Kasumi-1 (cell line): ENCODE measurements at places on chromosomes 1 and 21.

- DNase-seq: no peak
These were observed 19.4 kb upstream of the ACOT11 start for GRCh38 chr1:54528613-54529012.

DNA sequence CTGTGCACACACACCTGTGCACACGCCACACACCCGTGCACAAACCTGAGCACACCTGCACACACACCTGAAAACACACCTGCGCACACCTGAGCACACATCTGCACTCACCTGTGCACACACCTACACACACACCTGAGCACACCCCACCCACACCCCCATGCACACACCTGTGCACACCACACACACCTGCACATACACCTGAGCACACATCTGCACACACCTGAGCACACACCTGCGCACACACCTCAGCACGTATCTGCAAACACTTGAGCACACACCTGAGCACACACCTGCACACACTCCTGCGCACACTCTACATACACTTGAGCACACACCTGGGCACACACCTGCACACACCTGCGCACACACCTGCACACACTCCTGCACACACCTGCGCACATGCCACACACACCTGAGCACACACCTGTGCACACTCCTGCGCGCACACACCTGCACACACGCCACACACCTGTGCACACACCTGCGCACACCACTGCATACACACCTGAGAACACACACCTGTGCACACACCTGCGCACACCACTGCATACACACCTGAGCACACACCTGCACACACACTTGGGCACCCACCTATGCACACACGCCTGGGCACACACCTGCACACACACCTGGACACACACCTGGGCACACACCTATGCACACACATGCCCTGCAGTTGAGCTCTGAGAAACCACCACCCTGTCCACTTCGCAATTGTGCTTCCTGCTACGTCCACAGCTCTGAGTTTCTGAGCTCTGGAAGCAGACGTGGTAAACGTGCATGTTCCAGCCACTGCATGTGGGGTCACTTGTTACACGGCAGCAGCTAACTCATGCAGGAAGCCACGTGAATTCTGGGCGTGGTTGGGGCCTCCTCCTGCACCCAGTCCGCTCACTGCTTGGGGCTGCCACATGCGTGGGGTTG lies 8.0 kb upstream of the C1orf159 start:
- no peak for DNase-seq

- no peak for DNase-seq
These were observed 37.1 kb downstream of the KIAA0040 start for GRCh38 chr1:175155473-175155856.

DNA sequence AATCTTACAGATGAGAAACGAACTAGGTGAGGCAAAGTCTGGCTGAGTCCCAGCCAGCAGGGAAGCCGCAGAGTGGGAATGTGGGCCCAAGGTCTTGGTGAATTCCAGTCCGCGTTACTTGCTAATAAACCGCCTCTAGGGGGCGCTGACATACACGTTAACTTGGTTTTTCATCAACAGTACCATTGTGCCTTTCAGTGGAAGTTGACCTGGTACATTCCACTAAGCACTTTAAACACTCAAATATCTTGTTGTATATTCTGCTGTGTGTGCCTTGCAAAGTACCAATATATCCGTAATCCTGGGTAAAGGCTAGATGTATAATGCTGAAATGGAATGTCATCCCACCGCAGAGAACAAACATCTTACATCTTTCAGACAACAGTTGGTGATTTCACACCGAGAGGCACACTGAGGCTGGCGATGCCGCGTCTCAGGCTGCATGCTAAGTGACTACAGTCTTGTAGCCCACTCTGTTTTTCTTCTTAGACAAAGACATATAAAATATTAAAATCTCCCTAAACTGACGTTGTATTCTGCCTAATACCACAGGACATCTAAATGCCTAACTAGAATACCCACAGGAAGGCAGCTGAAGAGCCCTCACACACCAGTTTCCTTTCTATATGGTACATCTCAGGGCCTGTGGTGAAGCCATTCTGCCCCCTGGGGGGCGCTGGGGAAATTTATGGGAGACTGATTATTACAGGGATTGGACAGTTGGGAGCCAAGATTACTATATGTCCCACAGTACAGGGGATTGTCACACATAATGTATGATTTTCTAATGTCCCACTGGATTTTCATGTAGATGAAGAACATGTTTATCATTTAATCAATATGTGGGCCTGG lies 49.2 kb upstream of the C1orf198 start:
- peak; percentile 67 for DNase-seq

DNA sequence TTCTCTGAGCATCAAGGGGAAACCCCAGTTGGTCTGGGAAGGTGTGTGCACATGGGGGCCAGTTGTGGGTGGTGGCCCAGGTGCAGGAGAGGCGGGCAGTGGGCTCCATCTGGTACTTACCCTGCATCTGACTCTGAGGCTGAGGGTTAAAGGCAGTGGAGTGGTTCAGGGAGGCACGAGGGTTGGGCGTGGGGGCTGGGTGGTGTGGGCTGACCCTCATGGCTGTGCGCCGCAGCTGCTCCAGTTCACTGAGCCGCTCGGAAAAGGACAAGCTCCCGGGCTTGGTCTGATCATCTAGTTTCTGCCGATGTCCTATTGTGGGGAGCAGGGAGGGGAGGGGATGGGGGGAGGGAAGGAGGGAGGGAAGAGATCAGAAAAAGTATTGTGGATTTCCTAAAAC lies 165.5 kb downstream of the CLIC6 start:
- DNase-seq: no peak

GRCh38 chr1:94660994-94661393 lies 119.4 kb upstream of the F3 start:
- DNase-seq: no peak

DNA sequence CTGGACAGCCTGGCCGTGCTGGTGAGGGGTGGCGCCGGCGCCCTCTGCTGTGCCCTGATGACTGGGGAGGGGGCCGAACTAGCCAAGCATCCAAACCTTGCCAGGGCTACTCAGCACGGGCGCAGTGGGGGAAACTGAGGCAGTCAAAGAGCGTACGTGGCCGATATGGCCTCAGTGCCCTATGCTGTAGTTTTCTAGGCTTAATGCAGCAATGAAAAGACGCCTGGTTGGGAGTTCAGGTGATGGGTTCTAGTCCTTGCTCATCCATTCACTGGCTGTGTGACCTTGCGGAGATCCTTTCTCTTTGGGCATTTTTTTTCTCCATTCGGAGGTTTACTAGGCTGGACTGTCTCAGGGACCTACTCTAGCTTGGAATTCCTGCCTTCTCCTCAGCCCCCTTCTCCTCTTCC lies 822 bp downstream of the MTX1 start:
- no peak for DNase-seq

DNA sequence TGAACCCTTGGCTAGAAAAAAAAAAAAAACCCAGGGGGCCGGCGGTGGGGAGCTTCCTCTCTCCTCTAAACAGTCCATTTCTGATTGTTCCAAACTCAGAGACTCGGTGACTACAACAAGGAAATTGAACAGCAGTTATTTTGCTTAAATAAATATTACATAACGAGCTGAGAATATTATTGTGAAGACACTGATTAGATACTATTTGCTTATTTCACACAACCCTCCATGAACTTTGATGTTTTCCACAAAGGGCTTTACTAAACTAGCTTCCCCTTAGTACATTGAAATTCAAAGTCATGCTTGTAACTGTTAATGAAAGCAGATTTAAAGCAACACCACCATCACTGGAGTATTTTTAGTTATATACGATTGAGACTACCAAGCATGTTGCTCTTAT lies at the start of gene CFHR5:
Gene CFHR5 (plus strand): TSS at position 279 of the 400 bp plus-strand sequence. CDS start 109 bp downstream, at position 388.
- no peak for DNase-seq

- no peak for DNase-seq
These were observed 39.6 kb upstream of the ENAH start for GRCh38 chr1:225692517-225692879.

DNA sequence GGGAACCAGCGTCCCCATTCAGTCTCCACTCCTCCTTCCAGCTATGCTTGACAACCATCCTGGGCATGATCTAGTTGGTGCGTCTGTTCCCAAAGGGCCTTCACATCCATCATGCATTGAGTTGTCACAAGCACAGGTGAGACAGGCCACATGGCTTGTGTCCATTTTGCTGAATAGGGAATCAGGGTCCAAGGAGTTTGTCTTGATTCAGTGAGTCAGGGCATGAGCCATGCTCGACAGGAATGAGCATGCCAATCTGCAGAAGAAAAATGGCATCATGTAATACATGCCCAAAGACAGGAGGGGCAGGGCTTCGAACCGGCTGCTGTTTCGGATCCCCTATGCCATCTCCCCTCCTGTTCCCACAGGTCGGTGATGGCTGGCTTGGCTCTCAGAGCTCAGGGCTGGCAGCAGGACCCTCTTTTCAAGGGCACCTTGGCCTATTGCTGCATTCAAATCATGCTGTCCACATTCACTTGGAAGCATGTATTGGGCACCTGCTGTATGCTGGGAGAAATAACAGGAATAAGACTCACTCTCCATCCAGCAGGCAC lies 44.5 kb downstream of the PKP1 start:
- no peak for DNase-seq

GRCh38 chr1:66695116-66695515 lies 57.1 kb upstream of the DYNLT5 start:
- DNase-seq: no peak

DNA sequence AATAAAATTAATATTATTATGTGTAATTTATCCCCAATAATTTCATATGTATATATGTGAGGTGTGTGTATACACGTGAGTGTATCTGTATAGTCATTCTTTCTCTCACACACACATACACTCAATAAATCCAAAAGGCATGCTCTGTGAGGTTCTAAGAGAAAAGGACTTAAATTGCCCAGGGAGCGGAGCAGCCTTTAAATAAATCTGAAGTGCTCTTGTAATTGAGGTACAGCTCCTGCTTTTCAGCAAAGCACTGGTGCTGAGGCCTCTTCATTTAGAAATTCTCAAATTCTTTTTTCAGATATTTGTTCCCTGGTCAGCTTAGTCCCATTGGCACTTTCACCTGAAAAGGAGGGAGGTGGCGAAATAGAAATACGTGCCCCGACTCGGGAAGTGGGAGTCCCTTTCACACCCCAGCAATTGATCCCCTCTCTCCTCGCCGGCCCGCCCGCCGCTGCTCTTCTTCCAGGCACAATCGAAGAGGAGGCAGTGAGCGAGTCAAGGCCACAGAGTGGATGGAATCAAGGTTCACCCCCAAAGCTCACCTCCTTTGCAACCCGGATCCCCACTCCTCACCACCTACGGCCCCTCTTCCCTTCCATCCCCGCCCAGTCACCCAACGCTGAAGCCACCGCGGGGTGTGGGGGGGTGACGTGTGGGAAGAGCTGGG lies 944 bp downstream of the PLPPR5 start:
- no peak for DNase-seq
